Activated CD4-positive, alpha-beta T cell treated with anti-CD3 and anti-CD28 coated beads for 36 hours (primary cell): ENCODE measurements at places on chromosomes 4 and X.

- peak; percentile 17 for DNase-seq
These were observed 361 bp downstream of the TMEM128 start for GRCh38 chr4:4247696-4248028.

GRCh38 chr4:54745031-54745770, 87.4 kb downstream of the KIT start:
- no peak for DNase-seq

DNA sequence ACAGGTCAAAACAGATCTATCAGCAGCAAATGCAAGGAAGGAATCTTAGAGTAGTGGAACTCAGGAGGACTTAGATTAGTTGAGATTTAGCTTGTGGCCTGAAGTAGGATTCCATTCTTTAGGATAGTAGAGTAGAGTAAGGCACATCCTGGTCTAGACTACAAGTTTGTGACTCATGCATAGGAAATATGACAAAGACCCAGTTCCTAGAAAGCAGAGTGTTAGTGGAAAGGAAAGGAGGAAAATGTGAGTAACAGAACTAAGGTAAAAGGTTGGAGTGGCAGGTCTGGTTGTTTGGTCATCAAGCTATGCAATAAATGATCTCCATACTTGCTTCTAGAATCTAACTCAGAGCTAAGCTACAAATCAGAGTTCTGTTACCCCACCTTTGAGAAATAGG, 595.0 kb downstream of the ACTRT1 start:
- DNase-seq = no peak

GRCh38 chrX:17052210-17052609, 105.8 kb downstream of the REPS2 start:
- DNase-seq = no peak

GRCh38 chrX:13285693-13286092, 34.2 kb downstream of the ATXN3L start:
- no peak for DNase-seq

DNA sequence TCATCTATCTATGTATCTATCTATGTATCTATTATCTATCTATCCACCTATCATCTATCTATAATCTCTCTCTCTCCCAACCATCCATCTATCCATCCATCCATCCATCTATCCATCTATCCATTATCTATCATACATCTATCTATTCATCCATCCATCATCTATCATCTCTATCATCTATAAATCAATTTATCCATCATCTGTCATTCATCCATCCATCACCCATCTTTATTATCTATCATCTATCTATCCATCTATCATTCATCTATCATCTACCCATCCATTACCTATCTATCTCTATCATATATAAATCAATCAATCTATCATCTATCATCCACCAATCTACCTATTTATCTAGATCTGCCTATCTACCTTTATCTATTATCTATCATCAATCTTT, 69.4 kb upstream of the PPP2R3B start:
- DNase-seq = no peak

DNA sequence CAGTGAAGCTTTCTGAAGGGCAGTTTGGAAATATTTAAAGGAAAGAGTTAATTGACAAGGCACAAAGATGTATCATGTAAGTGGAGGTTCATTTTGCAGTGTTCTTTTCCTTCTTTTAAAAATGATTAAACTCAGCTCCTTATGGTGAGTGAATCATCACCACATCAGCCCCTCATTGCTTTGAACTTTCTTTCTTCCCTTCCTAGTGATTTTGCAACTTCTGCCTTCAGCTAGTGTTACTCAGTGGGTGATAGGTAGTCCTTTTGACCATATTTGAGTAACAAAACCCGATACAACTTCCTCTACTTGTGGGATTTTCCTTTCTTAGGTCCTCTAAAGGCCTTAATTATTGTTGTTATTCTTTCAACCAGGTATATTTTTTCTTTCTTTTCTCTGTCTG, 8.2 kb downstream of the ZCCHC4 start:
- DNase-seq = no peak

- peak; percentile 38 for DNase-seq
These were observed 251.5 kb downstream of the RASL11B start for GRCh38 chr4:53113431-53114225.

DNA sequence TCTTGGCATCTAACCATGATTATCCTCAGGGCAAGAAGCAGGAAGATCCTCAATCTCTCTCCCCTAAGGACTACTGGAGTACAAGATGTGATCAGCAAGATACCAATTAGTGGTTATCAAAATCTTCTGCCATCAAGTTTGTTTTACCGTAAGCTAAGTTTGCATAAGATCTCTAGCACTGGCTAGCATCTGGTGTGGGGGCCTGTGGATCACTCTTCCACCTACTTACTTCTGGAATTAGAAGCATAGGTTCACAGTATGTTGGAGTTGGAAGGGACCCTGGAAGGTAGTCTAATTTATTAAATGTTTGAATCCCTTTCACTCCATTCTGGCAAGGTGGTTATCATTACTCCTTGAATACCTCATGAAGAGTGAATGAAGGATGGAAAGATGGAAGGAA, 93.3 kb upstream of the BANK1 start:
- DNase-seq = no peak

GRCh38 chrX:36581030-36581429, 427.1 kb upstream of the FAM47C start:
- DNase-seq = no peak

GRCh38 chr4:110621328-110621812, 1.5 kb downstream of the PITX2 start:
- no peak for DNase-seq

DNA sequence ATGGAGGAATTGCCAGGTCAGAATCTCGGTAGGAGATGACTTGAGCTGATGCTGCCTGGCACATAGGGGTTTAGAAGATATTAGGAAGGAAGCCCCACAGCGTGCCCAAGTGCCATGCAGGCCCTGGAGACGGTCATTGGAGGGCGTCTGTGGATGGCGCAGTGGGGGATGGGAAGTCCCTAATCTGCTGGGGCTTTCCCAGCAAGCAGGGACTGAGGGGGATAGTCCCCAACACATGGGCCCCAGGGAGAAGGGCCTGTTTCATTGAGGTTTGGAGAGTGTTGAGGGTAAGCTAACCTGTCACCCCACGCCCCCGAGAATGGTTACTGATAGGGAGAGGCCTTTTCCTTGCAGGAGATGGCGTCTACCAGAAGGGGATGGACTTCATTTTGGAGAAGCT, 7.8 kb downstream of the TAFAZZIN start:
- no peak for DNase-seq

DNA sequence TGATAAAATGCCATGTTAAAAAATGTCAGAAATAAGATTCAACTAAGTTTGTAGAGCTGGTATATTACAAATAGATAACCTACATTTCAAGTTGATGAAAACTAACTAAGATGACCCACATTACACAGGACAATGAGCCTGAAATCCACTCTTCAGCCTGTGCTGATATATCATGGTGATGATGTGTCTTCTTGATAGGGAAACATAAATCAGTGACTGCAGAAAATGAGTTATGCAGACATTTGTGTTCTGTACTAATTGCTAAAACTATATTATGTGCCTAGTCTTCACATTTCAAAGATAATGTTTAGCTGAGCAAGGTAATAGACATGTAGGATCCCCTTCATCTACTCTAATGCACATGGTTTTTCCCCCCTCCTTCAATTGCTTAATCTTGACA, 331.6 kb upstream of the F9 start:
- DNase-seq = no peak

GRCh38 chrX:153642051-153642654, 4.8 kb upstream of the DUSP9 start:
- no peak for DNase-seq

- no peak for DNase-seq
These were observed 555.4 kb downstream of the STPG2 start for GRCh38 chr4:97587912-97588311.

DNA sequence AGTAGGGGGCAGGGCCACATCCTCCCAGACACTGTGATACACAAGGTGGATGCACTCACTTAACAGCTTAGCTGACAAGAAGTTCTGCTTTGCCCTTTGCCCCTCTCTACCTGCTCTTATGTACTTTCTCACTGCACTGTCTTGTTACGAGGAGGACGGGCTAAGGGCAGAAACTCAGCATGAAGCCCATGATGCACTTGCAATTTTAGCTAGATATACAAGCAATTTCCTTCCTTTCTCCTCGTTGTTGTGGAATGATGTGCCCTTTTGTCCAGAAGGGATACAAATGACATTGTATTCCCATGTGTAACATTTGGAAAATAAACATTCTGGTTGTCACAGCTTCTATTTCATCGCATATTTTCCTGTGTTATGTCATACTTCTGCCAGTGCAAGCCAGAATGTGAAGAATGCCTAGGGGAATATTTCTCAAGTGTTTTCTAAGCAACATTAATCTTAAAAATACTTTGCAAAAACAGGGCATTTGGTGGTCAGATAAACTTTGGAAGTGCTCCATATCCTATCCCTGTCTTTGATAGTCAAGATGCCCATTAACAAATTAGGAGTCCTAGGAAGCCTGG, 47.2 kb downstream of the MAOA start:
- DNase-seq = no peak

DNA sequence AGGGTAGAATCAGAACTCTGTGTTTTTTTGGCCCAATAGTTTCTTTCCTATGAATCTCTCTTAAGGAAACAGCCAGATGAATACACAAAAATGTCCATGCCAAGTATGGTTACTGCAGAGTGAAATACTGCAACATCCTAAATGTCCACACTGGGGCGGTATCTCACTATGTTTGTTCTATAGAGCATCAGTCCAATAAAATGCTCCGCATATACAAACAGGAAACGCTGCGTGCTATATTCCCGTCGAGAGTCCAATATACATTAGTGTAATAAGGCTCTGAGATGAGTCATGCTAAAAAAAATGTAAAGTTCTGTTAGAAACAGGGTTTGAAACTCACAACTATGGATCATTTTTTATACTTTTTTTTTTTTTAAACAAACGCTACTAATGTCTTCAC, 72.9 kb upstream of the ENOX2 start:
- peak; percentile 55 for DNase-seq

DNA sequence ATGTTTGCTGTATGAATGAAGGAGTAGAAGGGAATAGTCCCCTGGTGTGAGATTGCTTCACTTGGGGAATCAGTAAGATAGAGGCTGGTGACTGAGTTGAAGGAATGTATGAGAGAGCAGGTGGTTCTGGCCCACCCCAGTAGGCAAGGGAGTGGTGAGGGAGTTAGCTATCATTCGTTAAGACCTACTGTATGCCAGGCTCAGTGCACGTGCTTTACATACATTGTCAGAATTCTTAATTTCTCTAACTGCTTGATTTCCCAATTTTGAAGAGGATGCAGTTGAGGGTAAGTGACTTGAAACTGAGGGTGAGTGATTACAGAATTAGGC, 700 bp downstream of the VMA21 start:
- DNase-seq = no peak

- peak; percentile 77 for DNase-seq
These were observed 239.6 kb downstream of the GRXCR1 start for GRCh38 chr4:43132010-43132582.

DNA sequence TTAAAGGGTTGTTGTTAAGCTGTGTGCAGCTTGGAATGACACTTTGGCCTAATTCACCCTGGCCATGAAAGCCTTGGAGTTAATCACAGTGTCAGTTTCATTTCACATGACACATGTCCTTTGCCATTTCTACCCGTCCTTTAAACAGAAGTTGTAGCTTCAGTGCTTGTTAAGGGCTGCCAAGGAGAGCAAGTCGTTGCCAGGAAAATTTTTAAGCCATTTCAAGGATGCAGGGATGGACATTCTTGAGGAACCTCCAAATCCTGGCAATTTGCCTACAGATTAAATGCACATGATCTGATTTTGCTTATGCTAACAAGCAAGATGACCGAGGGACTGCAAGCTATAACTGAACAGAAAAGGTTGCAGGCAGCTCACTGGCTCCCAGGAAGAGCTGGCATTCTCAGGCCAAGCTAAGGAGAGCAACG, 40.5 kb downstream of the SETD7 start:
- no peak for DNase-seq

GRCh38 chr4:173446416-173446815, 47.5 kb upstream of the SCRG1 start:
- no peak for DNase-seq

- no peak for DNase-seq
These were observed 398.2 kb upstream of the DIPK2B start for GRCh38 chrX:45598861-45599260.

- peak; percentile 66 for DNase-seq
These were observed 923 bp upstream of the CPEB2 start for GRCh38 chr4:15001248-15001868.

DNA sequence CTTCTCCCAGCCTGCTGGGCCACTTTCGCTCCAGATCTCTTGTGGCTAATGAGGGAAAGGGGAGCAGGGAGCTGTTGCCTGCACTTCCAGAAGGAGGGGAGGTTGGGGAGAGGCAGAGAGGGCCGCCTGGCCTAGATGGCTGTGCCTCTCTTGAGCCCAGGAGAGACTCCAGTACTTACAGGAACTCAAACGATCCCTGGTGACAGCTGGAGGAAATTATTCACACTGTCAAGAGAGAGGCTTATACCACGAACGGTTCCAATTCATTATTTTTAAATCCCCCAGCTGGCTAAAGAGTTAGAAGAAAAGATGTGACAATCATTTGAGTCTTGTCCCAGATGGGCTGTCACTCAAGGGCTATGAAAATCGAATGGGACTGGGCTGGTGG, 96.1 kb downstream of the PHKA2 start:
- DNase-seq = no peak
